Tibial artery (tissue), 4 donors: ENCODE measurements at places on chromosomes 1 and 21.

DNA sequence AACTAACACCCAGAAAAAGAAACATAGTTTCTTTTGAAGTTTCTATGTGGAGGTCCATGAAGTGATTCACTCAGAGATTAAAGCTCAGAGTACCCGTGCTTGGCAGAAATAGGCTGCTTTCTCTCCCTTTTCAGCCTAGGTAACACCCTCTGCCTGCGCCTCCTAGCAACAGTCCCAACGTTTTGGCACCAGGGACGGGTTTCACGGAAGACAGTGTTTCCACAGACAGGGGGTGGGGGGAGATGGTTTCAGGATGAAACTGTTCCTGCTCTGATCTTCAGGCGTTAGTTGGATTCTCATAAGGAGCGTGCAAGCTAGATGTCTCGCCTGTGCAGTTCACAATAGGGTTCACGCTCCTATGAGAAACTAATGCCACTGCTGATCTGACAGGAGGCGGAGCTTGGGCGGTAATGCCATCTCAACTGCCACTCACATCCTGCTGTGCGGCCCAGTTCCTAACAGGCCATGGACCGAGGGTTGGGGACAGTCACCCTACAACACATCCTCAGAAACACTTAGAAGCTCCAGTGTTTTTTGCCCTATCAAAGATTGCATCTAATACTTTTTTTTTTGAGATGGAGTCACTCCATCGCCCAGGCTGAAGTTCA, 53.2 kb downstream of the CHML start:
- H3K27me3 ChIP-seq: no peaks in the 10 kb centered on the region
- no peaks in the 10 kb centered on the region for H3K4me1 ChIP-seq
- DNase-seq: no peak
- no peak overlapping the region for H3K27ac ChIP-seq

DNA sequence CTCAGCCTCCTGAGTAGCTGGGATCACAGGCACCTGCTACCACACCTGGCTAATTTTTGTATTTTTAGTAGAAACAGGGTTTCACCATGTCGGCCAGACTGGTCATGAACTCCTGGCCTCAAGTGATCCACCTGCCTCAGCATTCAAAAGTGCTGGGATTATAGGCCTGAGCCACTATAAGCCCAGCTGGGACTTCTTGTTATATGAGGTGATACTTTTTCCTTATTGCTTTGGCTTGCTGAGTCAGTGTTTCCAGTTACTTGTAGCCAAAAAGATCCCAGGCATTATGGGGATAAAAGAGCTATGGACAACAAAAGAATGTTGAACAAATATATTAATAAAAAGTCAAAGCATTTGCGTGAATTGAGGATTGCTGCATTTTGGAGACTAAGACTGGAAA, 69.9 kb upstream of the LPGAT1 start:
- H3K4me1 ChIP-seq: no peaks in the 10 kb centered on the region
- H3K27me3 ChIP-seq: no peaks in the 10 kb centered on the region
- DNase-seq: no peak
- no peaks in the 10 kb centered on the region for H3K36me3 ChIP-seq
- no peak overlapping the region for H3K27ac ChIP-seq

DNA sequence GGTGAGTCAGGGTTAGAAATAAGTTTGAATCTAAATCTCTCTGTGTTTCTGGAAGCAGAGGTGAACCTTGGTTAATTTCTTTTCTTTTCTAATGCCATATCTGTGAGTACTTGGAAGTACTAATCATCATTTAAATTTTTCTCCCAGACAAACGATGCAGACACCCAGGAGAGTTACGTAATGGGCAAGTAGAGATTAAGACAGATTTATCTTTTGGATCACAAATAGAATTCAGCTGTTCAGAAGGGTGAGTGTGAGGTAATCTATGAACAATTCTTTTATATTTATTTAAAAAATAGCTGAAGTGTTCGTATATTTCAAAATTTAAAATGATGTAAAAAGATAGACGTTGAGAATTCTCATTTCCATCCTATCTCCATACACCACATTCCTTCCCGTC, 11.2 kb downstream of the C4BPA start:
- H3K36me3 ChIP-seq: no peaks in the 10 kb centered on the region
- no peak for DNase-seq
- H3K27me3 ChIP-seq: no peaks in the 10 kb centered on the region
- no peak overlapping the region for H3K4me3 ChIP-seq

DNA sequence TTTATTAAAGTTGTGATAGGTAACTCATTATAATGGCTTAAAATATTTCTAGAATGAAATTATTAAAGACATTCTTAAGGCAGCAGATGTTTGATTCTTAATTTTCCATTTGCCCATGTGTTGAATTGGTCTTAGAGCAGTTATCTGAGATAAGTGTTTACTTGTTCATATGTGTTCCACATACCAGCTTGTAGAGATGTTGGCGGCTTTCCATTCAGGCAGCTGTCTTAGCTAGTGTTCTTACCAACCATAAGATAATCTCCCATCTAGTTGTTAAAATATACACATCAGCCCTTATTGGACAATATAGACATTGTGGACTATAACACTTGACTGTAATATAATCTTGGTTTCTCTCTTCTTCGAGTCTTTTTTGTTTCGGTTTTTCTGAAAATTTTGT, 1372.9 kb upstream of the ADGRL2 start:
- H3K27me3 ChIP-seq: no peaks in the 10 kb centered on the region
- H3K36me3 ChIP-seq: no peaks in the 10 kb centered on the region
- no peak overlapping the region for H3K27ac ChIP-seq

DNA sequence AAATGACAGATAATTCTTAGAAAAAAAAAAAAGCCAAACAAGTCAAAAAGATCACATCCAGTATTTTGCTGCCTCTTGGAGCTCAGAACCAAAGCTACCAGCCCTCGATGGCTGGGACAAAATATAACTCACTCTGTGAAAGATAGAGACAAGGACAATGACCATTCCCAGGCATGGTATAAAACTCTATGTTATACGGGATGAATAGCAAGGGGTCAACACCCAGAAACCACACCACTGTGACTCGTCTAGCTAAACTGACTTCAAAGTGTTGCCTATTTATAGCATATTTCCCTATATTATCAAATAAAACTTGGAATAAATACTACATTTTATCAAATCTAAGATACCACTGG, 10.1 kb downstream of the TMEM63A start:
- H3K4me1 ChIP-seq: no peaks in the 10 kb centered on the region
- H3K4me3 ChIP-seq: no peak overlapping the region
- H3K27me3 ChIP-seq: no peaks in the 10 kb centered on the region
- H3K27ac ChIP-seq: no peak overlapping the region
- no peak for DNase-seq

- no peaks in the 10 kb centered on the region for H3K4me1 ChIP-seq
- no peaks in the 10 kb centered on the region for H3K36me3 ChIP-seq
- no peak overlapping the region for H3K4me3 ChIP-seq
- H3K27ac ChIP-seq: no peak overlapping the region
Observed at GRCh38 chr1:75861831-75862230, 65.1 kb downstream of the MSH4 start.
